Germinal center (tissue), 1 donor: ENCODE measurements at places on chromosomes 16 and 17.

GRCh38 chr16:58284469-58284868 lies 10.4 kb downstream of the PRSS54 start:
- no peak for DNase-seq

- peak; percentile 11 for DNase-seq
Measured at GRCh38 chr17:75181608-75182318, 996 bp downstream of the SUMO2 start.

GRCh38 chr16:23960081-23960885 lies 124.5 kb downstream of the PRKCB start:
- DNase-seq: peak; percentile 12

DNA sequence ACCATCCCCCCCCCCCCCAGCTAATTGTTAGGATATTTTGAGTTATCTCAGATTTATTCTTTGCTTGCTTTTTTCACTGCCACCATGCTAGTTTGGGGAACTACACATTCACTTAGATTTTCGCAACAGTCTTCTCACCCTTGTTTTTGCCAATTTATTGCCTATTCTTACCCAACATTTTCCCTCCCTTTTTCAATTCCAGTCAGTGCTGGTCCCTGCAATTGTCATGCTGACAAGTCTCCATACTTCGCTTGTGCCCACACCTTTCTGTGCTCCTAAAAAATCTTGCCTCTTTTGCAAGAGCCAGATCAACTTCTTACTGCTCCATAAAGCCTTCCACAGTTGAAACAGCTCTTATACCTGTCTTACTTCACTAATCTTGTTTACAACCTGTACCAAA lies 16.3 kb downstream of the TNRC6A start:
- no peak for DNase-seq

DNA sequence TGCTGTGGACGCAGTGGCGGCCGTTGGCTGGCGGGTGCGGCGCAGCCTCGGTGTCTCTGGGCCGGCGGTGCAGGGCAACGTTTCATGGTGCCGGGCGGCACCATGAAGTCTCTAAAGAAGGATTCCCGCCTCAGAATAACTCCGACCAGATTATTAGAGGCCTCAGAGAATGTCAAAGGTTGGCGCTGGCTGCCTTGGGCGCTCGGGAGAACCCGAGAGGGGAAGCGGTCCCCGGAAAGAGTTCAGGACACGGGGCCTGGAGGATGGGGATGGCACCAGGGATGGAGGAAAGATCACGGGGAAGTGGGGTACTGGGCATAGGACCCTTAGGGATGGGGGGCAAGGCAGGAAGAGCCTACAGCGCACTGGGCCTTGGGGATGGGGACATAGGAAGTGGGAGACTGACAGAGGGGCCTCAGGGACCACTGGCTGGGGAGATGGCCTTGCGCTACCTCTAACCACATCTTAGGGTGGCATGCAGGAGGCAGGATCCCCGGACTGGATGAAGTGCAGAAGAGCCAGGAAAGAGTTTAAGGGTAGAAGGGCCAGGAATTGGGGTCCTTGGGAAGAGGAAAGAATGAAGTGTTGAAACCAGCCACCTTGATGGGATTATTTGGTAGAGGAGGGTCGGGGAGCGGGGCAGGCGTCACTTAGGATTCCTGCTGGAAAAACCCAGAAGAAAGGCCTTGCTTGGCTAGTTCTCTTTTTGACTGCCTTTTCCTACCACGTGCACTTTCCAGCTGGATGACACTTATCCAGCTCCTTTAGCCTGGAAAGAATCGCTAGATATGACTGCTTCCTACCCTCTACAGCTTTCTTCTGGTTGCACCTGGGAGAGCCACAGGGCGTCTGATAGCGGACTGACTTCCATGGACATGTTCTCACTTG lies 578 bp downstream of the MYCBPAP start:
- DNase-seq: no peak

DNA sequence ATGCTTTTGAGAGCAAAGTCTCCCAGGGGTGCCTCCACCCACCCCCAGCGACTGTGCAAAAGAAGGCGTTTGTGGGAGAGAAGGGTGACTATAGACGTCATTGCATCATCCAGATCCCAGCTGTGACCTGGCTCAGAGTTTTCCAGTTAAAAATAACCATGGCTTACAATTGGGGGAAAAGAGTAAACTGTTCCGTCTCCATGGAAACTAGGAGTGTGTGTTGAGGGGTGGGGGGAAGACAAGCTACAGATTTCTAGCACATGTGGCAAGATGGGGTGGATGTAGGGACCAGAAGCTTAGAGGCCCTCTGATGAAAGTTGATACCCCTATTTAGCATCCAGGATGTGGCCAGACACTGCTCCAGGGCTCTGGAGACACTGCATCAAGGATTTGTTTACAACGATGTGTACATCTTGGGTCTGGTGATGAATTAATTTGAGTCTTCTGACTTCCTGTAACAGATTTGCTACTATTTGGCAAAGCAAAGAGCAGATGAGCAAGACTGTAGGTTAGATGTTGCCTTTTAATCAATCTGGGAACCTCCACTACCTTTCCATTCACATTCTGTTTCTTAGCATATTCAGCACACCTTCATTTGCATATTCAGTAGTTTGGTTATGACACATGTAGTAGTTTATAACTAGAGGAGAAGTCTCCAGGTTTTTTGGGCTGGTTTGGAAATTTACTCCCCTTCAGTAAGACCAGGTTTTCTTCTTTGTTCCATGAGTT lies 6.2 kb upstream of the DUSP14 start:
- DNase-seq: no peak

- no peak for DNase-seq
Measured at GRCh38 chr16:86631444-86631843, 53.1 kb downstream of the FOXL1 start.

GRCh38 chr16:30077656-30078055 lies 1.9 kb downstream of the PPP4C start:
- no peak for DNase-seq

DNA sequence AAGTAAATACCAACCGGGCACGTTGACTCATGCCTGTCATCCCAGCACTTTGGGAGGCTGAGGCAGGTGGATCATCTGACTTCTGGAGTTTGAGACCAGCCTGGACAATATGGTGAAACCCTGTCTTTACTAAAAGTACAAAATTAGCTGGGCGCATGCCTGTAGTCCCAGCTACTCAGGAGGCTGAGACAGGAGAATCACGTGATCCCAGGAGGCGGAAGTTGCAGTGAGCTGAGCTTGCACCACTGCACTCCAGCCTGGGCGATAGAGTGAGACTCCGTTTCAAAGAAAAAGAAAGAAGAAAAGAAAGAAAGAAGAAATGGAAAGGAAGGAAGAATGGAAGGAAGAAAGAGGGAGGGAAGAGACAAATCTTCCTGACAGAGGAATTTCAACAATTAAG lies 108.7 kb downstream of the AHSP start:
- no peak for DNase-seq

- no peak for DNase-seq
Measured at GRCh38 chr16:75010427-75010826, 11.6 kb downstream of the ZNRF1 start.

- no peak for DNase-seq
Measured at GRCh38 chr16:70705056-70705455, 19.2 kb upstream of the MTSS2 start.

DNA sequence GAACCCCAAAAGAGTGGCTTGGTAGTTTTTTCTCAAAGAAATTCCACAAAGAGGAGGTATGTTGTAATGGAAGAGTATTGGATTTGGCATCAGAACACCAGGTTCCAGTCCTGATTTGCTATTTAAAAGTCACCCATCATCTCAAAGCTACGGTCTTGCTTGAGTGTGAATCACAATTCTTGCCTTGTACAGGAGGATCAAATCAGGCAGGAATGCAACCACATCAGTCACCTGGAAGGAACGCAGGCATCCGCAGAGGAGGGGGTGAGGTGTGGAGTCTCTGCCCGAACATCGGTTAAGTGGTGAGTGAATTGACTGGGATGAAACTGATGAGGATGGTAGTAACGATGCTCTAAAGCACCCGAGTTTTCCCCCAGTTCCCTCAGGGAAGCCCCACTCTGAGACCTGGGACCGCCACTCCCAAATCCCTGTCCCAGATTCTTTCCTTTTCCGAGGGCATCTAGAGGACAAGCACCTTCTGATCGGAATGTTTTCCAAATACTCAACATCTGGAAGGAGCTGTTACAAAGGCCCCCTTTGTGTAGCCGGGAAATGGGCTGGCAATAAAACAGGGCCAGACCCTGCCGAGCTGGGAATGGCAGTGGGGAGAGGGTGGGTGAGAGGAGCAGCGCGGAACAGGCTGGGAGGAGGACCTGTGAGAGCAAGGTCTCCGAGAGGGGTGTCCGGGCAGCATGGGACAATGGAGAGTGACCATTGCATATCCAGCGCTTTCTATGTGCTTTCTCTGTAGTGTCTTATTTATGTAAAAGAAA lies 469.6 kb downstream of the SLC39A11 start:
- no peak for DNase-seq

GRCh38 chr17:74981318-74981978 lies 6.0 kb upstream of the CDR2L start:
- DNase-seq: no peak

- DNase-seq: no peak
Measured at GRCh38 chr17:69061721-69062556, 1.2 kb upstream of the ABCA9 start.
